ENCODE measurements at places on chromosomes 2 and 18.

DNA sequence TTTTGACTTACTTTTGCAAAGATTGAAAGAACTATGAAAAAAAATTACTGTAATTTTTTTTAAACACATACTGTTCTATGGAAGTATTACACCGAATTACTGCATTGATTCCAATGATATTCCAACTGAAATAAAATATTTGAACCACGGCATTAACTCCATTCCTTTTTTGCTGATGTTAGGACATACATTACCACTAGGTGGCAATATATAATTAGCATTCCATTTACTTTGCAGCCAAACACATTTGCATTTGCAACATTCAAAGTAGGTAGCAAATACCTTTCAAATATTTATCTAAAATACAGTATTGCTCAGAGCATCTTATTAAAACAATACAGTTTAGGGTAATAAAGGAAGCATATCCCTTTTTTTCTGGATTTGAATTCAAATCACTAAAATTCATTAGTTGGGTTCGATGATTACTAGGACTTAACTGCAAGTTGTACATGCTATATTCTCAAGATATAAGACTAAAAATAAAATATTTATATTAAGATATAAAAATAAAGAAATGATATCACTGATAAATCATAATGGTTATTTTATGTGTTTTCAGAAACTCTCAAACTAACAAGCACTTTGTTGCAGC lies 31.3 kb downstream of the LANCL1 start:
- DNase-seq: no peak

- peak; percentile 21 for DNase-seq
Measured at GRCh38 chr2:55010149-55010591, 40.1 kb downstream of the RTN4 start.

DNA sequence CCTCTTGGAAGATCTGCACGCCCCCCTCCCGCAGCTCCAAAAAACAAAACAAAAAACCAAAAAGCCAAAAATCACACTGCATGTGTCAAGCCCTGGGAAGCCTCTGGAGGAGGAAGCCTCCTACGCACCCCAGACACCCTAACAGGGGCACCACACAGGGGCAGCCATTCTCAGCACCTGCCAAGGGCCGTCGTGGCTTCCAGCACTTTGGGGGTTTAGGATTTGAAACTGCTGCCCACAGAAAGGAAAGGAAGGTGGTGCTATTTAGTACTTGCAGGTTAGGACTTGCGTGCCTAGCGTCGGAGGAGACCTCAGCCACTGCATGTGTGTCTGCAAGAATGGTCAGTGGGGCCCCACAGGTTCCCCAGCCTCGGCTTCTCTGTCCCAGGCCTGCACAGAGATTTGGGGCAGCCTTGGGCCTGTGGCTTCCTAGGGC lies 419 bp upstream of the GPR55 start:
- no peak for DNase-seq

DNA sequence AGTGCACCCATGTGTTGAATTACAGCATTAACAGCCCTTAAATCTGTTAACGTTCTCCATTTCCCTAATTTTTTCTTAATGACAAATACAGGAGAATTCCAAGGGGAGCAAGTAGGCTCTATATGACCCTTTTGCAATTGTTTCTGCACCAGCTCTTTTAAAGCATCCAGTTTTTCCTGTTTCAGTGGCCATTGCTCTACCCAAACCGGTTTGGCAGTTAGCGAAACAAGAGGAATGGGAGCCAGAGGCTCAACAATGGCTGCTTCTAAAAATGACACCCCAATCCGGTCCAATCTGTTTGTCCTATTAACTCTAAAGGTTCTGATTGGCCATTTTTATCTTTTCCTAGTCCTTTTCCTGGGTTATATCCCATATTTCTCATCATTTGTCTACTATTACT lies 15.1 kb upstream of the SUCLG1 start:
- DNase-seq: no peak

DNA sequence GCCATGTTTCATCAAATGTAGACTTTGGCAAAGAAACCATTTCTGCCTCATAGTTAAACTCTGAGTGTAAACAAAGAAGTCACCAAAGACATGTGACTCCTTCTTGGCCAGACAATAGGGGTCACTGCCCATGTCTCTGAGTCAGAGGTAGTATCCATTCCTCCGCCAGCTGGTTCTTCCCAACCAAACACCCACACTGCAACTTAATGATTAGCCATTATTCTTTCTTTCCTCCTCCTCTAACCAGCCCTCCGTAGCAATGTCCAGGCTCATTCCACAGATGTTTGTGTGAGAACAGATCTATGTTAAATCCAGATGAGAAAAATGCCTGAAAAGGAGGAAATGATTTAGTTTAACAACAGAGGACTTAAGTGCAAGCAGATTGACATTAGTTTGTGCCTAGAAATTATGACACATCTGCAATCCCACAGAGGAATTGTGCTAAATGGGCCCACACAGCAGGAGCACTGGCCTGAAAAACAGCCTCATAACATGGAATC lies 127.9 kb upstream of the SH3BP4 start:
- DNase-seq: no peak

GRCh38 chr2:121088251-121089165 lies 196.5 kb downstream of the TFCP2L1 start:
- DNase-seq: peak; percentile 60

- DNase-seq: no peak
Measured at GRCh38 chr2:218091746-218092145, 22.7 kb downstream of the RUFY4 start.

DNA sequence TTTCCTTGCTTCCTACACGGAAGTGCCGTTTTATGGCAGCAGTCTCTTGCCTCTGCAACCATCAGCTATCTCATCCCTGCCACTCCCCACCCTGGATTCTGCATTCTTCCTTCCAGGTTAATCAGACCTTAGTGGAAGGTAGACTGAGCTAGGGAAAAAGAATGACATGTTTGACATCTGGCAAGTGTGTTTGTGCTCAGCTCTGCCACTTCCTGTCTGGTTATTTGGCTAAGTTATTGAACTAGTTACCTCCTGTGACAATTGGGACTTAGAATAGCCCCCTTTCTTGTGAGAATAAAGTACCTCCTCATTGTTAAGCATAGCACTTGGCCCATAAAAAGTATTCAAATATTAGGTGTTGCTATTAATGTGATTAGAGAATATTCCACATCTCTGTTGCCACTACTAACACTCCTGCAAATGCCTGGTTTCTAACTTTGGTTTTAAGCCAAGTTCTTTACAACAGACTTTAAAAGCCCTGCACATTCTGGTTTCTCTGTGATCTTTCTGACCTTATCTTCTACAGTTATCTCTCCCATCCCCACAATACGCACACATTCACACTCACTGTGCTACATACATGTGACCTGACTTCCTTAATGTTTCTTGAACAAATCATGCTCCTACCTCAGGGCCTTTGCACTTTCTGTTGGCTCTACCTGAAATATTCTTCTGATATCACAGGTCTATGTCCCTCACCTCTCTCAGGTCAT lies 10.8 kb upstream of the MAPRE2 start:
- DNase-seq: no peak

DNA sequence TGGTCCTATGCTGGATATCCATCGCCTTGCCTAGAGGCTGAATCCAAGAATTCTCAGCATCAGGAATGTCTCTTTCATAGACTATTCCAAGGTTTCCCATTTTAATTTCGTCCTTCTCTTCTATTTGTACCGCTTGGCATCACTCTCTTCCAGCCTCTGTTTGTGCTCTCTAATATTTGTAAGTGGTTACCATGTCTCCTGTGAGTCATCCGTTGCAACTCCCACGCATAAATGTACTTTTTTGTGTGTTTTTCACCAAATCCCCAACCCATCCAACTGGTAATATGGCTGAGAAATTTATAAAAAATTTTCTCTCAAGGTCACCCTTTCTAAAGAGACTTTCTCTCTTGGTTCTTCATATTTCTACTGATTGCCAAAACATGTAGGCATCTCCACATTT lies 21.8 kb downstream of the COLEC12 start:
- DNase-seq: no peak

DNA sequence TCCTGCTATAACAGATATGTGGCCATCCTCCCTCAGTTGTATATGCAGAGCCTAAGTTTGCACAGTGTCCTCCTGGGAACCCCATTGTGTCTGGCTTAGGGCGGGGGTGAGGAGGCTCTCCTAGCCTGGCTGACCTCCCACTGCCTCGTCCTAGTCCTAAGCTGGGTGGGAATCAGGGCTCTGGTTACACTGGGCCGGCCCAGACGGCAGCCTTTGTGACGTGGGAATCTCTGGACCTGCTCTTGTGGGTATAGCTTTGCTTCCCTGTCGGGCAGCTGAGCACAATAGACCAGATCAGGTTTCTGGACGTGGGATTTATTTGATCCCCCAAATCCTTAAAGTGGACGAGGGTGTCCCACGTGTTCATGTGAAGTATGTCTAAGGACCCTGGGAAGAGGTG lies 2.9 kb downstream of the ACKR3 start:
- DNase-seq: no peak

- DNase-seq: no peak
Measured at GRCh38 chr2:99403524-99403923, 66.3 kb downstream of the EIF5B start.

GRCh38 chr2:18940184-18940583 lies 350.8 kb upstream of the NT5C1B start:
- no peak for DNase-seq

- DNase-seq: peak; percentile 26
Measured at GRCh38 chr18:64202210-64202836, 53.4 kb upstream of the LINC00305 start.

DNA sequence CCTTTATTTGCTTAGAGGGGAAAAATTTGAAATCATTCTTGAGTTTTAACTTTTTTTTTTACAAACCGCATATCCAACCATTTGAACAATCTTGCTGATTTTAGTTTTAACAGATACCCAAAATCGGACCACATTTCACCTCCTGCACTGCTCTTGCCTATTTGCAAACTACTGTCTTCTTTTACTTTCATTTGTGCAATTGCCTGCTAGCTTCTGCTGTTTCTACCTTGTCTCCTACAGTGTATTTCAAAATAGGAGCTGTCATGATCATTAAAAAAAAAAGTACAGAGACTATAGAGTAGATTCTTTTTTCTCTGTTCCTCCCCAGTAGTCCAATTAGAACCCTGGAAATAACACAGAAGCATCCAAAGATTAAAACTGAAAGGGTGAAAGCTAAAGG lies 1081.2 kb downstream of the SOCS6 start:
- DNase-seq: no peak

DNA sequence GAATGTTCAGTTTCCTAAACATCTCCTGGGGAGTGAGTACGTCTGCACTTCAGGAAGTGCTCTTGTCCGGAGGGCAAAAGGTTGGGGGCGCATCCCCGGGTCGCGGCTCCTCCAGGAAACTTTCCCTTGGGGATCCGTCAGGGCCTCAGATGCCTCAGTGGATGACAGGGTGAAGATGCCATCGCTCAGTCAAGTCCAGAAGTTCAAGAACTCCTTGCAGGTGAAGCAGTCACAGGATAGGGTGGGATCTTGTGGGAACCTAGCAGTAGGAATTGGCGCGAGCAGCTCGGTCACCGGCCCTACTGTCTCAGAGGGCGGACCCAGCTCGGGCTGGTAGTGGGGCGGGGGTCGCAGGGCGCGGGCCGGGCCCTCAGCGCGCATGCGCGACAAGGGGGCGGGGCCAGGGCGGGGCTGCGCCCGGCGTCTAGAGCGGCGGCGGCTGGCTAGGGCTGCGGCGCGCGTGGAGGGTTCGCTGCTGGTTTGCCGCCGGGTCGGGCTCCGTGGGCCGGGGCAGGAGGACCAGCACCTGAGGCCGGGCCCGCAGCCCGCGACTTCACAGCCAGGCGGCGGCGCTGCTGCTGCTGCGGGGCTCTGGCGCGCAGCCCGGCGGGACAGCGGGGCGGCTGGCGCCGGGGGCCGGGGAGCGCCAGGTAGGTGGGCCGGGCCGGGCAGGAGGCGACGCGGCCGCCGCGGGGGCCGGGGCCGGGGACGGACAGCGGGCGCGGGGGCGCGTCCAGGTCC lies at the start of gene INPP4A:
INPP4A (plus strand) TSS at position 423 of the 741 bp plus-strand sequence. CDS start 75,191 bp downstream, outside the sequence.
- DNase-seq: peak; percentile 84

DNA sequence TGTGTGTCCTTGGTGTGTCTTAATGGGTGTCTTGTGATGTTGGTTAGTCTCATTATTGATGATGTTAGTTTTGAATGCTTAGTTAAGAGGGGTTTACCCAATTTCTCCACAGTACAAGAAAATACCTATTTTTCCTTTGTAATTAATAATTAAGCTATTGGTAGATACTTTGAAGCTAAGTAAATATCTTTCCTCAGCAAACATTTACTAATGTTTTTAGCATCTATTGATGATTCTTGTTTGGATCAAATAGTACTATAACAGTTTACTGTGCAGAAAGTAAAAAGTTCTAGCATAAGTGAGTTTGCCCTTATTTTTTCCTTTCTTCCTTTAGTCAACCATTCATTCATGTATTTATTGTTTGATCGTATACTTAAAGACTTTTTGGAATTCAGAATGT lies 19.1 kb downstream of the MAP3K20 start:
- DNase-seq: no peak

DNA sequence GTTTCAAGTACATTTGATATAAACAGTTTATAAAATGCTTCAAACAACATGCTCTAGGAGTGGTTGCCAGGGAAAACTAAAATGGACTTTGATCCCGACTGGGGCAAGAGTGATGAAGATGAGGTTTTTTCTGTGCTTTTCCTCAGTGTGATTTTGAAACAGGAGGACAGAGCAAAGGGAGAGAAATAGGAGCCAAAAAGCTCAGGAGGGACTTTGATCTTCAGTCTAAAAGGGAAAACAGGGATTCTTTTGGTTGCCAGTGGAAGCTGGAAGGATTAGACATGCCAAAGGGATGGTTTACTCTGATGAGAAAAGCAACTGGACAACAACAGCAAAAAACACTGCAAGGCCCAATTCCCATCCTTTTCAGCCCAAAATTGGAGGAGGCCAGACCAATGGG lies 95.5 kb downstream of the LTBP1 start:
- DNase-seq: no peak

GRCh38 chr2:131093696-131094462 lies 619 bp upstream of the FAM168B start:
- DNase-seq: no peak

GRCh38 chr2:128405981-128406613 lies 87.4 kb upstream of the HS6ST1 start:
- no peak for DNase-seq

Data from ovary (tissue), 10 donors.